CD4-positive, alpha-beta T cell (primary cell): ENCODE measurements at places on chromosomes 6 and 20. TPM values are rescaled to one million over a fixed set of nuclear protein-coding genes. Genes with fewer than 3 reads are reported as not detected.

IL20RA gene
- total RNA-seq = not detected

MEI4 gene
- total RNA-seq = not detected

DNA sequence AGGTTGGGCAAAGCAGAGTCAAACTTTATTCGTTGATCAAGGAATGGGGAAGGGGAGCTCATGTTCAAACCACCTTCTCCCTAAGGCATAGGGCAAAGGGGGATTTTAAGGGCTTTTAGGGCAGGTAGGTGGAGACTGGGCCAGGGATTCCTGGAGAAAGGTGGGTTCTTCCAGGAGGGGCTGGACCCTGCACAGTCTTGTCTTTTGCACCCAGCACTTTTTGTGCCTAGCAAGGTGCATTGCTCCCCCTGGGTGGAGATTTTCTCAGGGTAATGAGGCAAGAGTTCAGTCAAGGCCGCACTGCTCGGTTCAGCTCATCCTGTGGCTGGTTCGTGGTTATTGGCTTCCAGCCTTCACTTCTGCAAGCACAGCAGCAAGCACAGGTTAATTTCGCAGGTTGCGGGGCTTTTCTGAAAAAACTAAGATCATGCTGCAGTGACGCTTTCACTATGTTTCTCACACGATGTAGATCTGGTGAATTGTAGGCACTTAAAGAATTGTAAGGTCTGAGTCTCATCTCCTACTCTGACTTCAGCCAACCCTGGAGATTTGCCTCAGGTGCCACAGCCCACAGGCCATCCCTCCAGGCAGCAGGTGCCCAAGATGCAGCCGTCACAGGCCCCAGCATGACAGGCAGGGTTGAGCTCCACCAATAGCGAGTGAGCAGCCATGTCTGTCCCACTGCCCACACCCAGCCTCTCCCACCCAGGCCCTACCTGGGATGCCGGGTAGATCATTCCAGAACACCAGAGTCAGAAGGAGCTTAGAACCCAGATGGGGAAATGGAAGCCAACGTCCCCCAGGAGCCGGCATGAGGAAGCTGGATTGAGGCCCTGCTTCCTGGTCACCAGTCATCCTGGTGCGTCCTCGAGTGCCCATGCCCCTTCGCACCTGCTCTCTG lies 37.1 kb downstream of the SUN5 start:
- peak; percentile 35 for DNase-seq

NRN1 gene
- total RNA-seq = not detected

ARFGEF3 gene
- not detected for total RNA-seq
